ENCODE measurements at places on chromosomes 5 and 9.

GRCh38 chr5:9713356-9713755 lies 83.2 kb upstream of the TAS2R1 start:
- no peak for DNase-seq

- no peak for DNase-seq
Observed at GRCh38 chr5:78534148-78534904, 114.2 kb downstream of the LHFPL2 start.

DNA sequence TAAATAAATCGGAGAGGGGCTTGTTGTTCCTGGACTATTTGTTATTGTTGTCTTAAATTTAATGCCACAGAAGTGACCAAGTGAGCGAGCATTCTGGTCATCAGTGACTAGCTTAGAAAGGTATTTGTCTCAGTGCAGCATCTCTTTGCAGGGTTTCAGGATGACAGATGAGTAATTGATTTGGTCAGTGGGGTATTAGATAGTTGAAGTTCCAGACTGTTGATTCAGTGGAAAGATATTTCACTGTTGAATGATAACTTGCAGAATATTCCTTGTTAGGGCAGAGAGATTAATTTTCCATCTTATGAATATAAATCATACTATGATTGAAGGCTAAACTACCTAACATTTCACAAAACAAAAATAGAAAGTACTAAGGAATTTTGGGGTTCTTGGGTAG lies 122.4 kb downstream of the TRIO start:
- no peak for DNase-seq

GRCh38 chr9:114221706-114222465 lies 66.5 kb downstream of the COL27A1 start:
- peak; percentile 44 for DNase-seq

DNA sequence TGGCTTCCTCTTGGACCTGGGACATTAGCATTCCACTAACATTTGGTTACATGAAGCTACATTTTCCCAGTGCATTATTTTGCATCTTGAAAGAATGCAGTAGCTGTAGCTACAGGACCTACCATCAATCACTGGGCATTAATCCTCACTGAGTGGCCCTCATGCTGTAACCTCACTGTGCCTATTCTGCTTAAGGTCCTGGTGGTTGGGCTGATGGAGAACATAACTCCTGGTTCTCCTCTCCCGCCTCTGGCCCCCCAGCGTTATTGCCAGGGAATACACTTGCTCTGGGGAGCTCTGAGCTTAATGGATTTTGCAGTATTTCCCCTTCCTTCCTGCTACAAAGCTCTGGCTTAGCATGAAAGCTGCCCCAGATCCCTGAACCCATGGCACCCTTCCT lies 111.5 kb upstream of the EQTN start:
- DNase-seq = no peak

DNA sequence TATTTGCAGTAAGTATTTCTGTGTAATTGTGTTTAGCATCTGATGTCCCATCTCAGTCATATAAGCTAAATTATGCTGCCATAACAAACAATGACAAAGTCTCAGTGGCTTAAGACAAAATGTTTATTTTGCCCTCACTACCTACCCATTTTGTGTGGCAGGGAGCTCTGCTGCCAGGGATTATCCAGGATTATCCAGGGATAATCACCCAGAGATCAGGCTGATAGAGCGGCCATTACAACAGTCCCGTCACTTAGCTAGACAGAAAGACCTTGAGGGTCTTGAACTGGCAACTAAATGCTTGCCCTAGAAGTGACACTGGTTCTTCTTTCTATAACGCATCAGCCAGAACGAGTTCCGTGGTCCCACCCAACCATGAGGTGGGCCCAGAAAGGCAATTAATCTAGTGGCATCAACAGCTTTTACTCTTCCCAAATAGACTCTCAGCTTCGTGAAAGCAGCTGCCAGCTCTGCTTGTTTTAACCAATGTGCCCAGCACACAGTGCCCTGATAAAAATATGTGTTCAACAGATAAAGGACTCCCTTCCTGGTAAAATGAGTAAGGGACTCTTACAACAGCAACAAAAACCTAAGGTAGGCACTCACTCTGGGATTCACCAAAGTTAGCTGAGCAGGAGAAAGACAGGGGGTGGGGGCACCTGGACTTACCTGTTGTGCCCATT lies 22.8 kb downstream of the CCDC69 start:
- no peak for DNase-seq

- DNase-seq = peak; percentile 56
Observed at GRCh38 chr9:71806901-71807307, 38.6 kb upstream of the CEMIP2 start.

GRCh38 chr5:1519631-1520210 lies 4.0 kb downstream of the LPCAT1 start:
- DNase-seq = no peak

DNA sequence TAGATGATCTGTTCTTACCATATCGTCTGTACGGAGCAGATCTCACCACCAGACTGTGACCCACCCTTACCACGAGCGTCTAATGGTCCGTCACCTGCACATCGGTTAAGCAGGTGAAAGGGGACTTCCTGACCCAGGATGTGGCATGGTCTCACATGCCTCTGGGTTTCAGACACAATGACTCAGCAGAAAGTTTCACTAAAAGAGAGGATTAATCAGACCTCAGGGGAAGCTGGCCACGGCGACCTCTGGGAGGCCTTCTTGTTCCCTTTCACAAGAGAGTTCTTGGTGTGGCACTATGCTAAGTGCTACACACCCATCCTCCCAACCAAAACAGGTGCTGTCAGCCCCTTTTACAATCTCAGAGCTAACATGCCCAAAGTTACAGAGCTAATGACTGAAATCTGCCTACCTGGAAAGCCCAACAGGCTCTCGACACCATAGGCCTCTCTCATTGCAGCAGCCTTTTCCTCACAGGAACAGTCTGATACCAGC lies 41.6 kb downstream of the ADAMTS12 start:
- DNase-seq = no peak

- DNase-seq = no peak
Observed at GRCh38 chr9:92186631-92187030, 71.4 kb upstream of the SPTLC1 start.

DNA sequence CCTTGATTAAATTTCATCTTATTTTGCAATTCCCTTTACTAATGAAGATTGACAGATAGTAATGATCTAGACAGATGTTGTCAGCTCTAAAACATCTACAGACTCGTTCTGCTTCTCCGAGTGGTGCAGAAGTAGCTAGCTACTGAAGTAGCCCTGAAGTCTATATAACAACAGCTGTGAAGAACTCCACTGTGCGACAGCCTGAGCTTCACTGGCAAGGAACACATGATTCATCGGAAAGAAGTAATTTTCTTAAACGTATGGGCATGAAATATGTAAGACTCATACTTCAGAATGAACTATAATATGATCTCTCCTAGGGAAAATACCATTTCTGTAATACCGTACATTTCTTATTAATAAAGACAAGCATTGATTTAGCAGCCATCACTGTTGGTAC lies 96.2 kb downstream of the TRPM3 start:
- no peak for DNase-seq

DNA sequence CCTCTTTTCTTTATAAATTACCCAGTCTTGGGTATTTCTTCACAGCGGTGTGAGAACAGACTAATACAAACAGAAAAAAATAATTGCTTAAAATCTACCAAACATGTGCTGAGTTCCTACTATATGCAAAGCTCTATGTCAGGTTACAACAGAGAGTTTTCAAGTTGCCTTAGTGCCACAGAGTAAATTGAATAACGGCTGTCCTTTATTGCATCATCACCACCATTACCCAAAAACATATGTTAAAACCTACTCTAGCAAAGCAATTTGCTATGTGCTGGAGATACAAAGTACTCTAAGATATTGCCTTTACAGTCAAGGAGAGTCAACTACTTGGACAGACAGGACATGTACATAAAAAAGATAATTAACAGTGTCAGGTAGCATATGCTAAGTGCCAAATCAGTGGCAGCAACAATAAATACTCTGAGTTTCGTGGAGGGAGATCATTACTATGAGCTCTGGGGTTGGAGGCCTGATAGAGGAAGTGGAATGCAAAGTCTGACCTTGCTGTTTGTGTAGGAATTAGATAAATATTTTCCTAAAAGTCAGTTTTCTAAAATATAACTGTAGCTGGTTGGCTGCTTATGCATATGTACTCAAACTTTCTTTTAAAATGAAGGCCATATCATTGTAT lies 1058.7 kb upstream of the WWC1 start:
- no peak for DNase-seq

GRCh38 chr5:181200816-181201215 lies 4.2 kb downstream of the TRIM7 start:
- DNase-seq = no peak

- DNase-seq = no peak
Observed at GRCh38 chr5:146520731-146521130, 4.7 kb upstream of the GPR151 start.

- no peak for DNase-seq
Observed at GRCh38 chr5:56460681-56461191, 227.6 kb upstream of the ANKRD55 start.

DNA sequence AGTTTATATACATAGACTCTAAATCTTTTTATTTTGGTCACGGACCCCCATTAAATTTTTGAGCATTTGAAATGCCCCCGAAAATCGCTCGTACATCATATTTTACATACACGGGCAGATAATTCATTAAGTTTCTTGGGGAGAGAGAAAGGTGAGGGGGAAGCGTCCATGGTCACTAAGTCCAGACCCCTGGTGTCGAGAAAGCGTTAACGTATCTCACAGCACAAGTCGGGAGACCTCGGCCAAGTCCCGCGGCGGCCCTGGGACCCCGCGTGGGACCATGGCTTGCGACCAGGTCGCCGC lies 794 bp downstream of the PTBP3 start:
- no peak for DNase-seq

GRCh38 chr9:25418974-25419373 lies 259.3 kb downstream of the TUSC1 start:
- DNase-seq = no peak

DNA sequence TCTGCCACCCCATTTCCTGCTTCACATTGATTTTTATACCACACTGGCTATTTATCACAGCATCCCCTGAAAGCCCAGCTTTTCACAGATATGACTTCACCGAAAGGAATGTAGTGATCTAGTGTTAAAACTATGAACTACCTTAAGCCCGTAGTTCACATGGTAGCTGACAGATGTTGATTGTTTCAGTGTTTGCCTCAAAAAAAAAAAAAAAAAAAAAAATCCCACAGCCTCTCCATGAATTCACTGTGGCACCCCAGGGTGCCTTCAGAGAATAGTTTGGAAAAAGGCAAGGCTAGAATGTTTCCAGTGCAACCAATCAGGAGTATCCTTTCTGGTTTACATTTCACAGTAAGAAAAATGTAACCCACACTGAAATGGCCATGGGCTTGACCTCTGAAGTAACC lies 37.1 kb downstream of the GLIS3 start:
- peak; percentile 41 for DNase-seq

- DNase-seq = no peak
Observed at GRCh38 chr9:117815315-117815714, 111.1 kb downstream of the TLR4 start.

DNA sequence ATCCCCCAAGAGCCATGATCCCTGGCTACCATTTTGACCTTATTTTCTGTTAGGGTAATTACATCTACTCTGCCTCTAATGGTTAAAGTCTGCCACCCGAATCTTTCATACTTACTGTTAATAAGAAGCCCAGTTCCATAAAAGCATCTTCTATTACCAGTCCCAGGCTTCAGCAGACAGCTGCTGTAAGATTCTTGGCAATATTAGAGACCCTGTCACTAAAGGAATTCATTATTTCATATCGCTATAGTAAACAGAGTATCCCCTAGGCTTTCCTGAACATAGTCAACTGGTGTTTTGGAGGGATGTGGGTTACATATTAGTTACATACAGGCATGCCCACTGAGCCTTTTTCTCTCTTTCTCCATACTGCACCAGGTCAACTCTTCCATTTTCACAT lies 608.7 kb upstream of the SEMA6A start:
- no peak for DNase-seq

- DNase-seq = no peak
Observed at GRCh38 chr5:270340-270739, 1.1 kb upstream of the PDCD6 start.

DNA sequence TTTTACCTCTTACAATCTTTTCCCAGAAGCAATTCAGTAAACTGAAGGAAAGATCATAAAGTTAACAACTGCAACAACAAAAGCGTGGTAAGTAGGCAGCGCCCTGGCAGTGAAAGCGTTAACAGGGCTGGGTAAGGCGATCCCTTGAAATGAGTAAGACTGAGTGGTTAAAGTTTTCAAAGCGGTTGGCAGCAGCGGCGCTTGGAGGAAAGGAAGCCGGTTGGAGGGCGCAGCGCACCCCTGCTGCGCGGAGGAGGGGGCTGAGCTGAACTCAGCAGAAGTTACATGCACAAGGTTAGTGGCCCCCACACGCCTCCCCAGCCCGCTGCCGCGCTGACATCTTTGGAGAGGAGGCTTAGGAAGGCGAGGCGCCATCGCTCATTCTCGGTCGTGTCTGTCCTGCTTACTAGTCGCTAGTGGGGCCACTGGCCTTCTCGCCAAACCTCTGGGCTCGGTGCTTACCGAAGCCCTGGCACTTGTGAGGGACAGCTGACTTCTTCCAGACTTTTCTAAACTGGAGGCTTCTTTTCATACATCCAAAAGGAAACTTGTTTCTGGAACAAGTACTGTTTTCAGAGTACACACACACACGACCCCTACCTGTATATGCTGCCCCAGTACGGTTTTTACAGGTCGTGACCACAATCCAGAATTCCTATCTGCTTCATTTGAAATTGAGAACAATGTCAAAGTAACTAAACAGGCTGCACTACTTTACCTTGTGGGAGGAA lies at the start of gene SH3RF2:
Gene SH3RF2 (plus strand): TSS at position 178 of the 731 bp plus-strand sequence. CDS start 1,351 bp downstream, outside the sequence.
- no peak for DNase-seq

DNA sequence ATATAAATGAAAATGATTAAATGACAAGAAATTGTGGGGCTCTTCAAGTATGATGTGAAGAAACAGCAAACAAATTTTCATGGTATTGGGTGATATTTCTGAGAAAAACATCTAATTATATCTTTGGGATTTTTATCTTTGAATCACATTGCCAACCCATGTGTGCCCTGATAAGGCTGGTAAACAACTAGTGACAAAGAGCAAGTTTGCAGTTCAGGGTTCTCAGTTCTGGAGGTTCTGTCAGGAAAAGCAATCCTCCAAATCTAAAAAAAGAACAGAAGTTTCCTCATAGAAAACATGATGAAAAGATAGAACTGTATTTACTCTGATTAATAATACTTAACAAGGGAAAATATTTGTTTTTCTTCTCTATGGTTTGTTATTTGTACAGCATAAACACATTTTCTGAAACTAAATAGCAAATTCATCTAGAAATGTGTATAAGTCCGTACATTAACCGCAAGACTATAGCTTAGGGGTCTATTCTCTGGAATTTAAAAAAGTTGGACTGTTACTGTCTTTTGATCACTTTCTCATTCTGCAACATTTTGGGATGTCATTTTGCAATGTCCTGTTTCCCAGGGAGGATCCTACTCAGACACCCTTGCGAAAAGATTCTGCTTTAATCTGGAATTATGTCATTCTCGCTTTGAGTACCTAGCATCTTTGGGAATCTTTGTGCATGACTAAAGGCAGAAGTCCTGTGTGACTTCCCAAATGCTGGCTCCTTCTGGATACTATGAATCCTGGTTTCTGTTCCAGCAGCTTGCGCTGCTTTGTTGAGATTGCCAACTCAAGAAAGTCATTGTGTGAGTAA lies 308.5 kb downstream of the ADGRV1 start:
- no peak for DNase-seq

- no peak for DNase-seq
Observed at GRCh38 chr9:83199240-83199639, 136.3 kb upstream of the RASEF start.

All from glomerular endothelial cell (primary cell).